D721Med (cell line): ENCODE measurements at places on chromosomes 7 and 10.

- no peak for DNase-seq
These were observed 252.7 kb downstream of the PRPF18 start for GRCh38 chr10:13839430-13839990.

GRCh38 chr7:39741942-39742623 is 118.7 kb downstream of the RALA start:
- peak; percentile 57 for DNase-seq

- no peak for DNase-seq
These were observed 217.1 kb downstream of the ELMO1 start for GRCh38 chr7:37231613-37232012.

GRCh38 chr7:135706038-135706742 is 21.8 kb downstream of the SLC13A4 start:
- no peak for DNase-seq

- DNase-seq = no peak
These were observed 148.3 kb downstream of the ARID5B start for GRCh38 chr10:62049624-62050345.

DNA sequence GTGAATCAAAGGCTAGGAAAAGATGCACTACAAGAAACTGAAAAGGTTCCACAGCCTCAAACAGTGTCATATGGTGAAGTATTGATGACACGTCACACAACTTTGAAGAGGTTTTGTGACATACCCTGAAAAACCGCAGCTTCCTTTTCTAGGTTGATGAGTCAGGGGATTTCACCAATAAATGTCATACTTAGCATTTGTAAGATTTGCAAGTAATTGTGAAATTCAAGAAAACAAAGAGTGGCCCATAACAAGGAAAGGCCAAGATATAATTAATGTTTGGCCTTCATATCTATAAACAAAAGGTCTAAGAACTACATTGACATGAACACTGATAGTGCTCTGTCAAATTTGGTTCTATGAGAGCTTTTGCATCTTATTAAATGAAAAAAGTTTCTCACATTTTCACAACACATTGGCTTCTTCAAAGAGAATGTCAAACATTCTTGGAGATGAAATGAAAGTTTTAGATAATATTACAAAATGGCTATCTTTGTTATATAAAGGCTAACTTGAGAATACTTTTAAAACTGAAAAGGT is 62.0 kb upstream of the NAMPT start:
- DNase-seq = no peak

GRCh38 chr7:111014079-111014478 is 76.8 kb upstream of the LRRN3 start:
- no peak for DNase-seq

DNA sequence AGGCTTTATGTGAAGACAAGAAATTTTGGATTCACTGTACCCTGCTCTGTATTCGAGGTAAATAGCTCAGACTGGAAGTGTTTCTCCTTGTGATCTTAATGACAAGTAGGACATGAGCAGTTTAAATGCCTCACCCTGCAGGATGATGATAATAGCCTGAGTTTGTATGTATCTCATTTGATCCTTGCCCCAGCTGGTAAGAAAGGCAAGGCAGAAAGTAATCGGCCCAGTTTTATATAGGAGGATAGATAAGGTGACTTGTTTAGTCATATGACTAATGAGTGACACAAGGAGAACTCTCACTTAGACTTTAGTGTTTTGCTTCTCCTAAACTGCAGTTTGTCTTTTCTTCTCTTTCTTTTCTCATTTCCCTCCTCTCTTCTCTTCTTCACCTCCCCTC is 372.6 kb downstream of the PHF14 start:
- DNase-seq = no peak

DNA sequence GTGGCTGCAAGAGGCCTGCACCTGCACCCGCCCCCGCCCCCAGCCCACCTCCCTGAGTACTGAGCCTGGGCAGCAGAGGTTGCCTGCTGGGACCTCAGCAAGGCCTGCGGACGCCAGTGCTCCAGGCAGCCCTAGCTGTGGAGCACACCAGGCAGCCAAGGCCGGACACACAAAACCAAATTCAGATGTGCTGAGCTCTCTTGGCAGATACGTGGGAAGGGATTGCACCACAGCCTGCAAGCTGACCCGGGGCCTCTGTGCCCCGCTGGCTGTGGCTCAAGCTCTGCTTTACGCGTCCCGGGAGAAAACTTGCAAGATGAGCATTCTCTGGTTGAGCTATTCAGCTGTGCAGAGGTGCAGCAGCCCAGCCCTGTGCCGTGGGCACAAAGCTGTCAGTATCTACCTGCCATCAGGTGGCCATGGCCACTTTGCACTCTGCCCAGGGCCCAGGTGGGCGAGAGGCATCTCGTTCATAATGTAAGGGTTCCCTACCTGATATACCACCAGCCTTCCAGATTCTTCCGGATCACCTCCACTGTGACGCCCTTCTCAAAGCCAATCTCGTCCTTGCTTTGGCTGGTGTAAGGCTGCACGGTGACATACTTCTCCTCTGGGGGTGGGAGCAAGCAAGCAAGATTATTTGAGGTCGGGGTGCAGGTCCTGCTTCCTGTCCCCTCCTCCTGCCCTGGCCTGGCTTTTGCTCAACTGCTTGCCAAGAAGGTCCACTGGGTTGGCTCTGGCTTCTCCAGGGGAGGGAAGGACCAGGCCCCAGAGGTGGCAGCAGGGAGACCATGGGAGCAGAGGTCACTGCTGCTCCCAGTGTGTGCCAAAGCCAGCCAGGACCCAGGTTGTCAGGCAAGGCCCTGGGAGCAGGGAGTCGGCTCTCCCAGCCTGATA is 123.4 kb downstream of the NEURL1 start:
- DNase-seq = no peak

GRCh38 chr7:135316648-135317313 is 83.1 kb downstream of the STRA8 start:
- DNase-seq = no peak

DNA sequence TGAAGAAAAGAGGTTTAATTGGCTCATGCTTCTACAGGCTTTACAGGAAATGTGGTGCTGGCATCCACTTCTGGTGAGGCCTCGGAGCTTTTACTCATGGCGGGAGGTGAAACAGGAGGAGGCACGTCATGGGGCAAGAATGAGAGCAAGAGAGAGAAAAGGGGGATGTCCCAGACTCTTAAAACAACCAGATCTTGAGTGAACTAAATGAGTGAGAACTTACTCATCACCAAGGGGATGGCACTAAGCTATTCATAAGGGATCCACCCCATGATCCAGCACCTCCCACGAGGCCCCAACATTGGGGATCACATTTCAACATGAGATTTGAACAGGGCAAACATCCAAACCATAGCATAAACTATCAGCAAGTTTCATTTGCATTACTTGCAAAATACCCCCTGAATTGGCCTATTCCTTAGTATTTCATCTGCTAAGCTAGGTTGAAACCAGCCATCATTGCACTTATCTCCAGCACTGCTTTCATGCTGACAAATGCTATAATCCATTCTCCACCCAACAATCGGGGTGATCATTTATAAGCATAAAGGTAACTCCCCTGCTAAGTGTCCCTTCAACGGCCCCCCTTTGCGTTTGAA is 179.0 kb downstream of the NOC3L start:
- no peak for DNase-seq

DNA sequence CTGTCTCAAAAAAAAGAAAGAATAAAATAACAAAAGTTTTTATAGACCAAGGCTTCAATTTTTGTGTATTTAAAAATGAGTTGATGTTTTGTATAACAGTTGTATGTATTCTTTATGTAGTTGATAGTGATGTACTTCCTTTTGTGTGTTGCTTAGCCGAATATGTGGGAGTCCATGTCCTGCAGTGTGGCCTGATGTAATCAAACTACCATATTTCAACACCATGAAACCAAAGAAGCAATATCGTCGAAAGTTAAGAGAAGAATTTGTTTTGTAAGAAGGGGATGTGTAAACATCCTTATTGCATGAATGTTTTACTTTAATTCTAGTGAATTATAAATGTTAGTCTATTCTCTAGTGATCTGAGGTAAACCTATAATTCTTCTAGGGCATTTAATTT is 56.6 kb downstream of the MPLKIP start:
- DNase-seq = no peak

GRCh38 chr7:1563981-1564602 is 5.7 kb downstream of the PSMG3 start:
- DNase-seq = no peak

DNA sequence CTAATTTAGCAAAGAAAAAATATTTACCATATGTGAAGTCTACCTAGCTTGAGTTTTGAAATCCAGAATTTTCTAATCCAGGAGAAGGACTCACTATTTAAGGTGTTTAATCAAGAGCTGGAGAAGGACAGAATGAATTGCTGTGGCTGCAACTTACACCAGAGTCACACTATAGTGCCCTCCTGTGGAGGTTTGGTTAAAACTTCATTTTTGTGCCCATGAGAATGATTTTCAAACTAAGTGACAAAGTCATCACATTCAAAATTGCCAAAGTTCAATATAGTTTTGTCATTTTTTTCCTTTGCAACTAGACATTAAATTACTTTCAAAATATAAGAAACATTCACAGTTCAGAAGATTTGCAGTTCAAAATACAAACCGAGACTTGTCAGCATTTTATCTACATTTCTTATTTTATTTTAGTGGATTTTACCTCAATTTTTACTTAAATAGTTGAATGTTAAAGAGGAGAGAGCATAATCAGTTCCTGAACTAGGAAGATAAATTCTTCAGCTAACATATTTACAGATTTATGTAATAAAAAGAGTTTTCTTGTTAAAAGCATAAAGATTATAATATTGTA is 70.7 kb downstream of the CABCOCO1 start:
- no peak for DNase-seq

DNA sequence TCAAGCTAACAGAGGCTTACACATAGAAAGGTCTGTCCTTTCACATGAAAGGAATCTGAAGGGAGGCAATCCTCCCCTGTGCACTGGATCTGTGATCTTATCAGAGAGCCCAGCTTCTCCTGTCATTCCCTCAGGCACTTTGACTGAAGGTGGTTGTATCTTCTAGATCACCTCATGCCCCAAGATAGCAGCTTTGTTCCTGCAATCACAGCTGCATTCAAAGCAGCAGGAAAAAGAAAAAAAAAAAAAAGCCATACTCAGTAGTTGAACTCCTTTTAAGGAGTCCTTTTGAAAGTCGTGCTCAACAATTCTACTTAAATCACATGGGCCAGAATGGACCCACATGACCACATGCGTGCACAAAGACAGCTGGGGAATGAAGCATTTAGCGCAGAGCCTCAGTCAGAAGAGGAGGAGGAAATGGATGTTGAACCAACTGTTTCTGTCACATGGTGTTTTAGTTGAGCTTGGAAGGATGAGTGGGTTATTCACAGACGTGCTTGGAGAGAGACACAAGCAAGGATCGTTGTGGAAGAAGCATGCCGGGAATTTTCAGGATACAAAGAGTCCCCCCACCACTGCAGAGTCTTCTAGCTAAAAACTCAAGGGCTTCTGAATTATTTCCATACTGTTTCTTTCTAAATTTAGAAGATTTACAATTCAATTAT is 13.0 kb upstream of the PFKP start:
- DNase-seq = no peak

DNA sequence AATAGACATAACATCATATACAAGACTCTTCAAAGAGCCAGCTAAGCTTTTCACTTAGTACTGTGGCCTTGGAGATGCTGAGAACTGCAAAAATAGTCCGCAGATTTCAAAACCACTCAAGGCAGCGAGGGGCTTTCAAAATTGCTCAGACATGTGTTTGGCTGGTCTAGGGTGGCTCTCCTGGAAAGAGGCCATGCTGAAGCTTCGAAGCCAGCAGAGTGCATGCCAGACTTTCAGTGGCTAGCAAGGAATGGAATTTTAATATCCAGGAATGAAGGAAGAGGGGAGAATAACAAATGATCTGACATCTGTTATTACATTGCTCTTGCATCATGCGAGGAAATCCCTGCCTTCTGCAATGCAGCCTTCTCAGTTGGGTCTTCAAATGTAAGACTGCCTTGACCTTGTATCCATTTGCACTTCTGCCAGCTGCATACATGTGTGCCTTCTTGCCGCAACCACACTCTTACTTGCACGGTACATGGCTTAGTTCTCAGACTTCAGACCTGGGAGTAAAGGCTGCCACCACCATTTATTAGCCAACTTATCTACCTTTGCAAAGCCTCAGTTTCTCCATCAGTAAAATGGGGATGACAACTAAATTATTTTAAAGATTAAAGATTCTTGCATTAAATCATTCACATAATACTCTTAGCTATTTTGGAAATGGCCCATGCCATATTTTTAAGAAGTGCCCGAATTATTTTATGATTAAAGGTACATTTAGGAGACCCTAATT is 55.9 kb downstream of the ITIH5 start:
- DNase-seq = no peak

DNA sequence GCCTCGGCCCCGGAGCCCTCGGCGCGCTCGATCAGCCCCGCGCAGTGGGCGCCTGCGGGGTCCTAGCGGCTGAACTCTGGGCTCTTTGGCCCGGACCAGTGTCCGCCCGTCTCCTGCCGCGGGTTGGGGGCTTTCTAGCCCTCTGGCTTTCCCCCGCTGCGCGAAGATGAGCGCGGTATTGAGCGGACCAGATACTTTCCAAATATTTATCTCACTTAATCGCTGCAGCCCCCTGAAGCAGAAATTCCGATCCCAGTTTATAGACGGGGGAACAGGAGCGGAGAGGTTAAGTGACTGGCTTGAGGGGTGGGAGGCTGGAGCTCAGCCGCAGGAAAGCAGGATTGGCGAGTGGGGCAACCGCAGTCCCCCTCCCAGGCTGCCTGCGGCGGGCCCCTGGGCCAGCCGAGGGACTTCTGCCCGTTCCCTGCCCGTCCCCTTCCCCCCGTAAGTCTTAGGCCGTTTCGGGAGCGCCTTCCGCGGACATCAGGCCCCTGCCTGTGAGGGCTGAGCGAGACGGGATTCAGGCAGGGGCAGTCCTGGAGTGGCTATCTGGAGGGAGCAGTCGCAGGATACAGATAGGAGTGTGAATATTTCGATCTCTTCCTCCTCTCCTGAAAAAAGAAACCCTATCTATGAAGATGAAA is 565 bp downstream of the STRIP2 start:
- DNase-seq = no peak

GRCh38 chr10:112201334-112201733 is 17.8 kb upstream of the GPAM start:
- DNase-seq = no peak

DNA sequence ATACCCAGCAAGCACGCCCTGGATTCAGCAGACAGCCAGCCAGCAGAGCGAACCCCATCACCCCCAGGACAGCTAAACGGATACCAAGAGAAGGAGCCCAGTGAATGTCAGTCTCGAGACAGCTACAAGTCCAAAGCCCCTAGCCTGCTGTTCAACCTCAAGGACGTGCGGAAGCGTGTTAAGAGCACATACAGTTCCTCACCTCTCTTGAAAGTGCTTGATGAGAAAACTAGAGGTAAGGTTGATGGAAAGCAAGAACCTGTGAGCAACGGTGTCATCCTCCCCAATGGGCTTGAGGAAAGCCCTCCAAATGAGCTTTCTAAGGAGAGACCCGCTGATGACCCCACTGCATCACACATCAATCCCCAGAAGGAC is 24.9 kb downstream of the C10orf71 start:
- no peak for DNase-seq

GRCh38 chr7:36344622-36345021 is 45.0 kb upstream of the ANLN start:
- DNase-seq = no peak
